ENCODE measurements at places on chromosomes 4 and X.

GRCh38 chr4:185921583-185922555 is 109.9 kb upstream of the SORBS2 start:
- no peak for DNase-seq

- no peak for DNase-seq
These were observed at the start of gene CXCL11 for GRCh38 chr4:76035799-76036380. Gene CXCL11, minus strand, starts transcription at chr4:76036070. Its CDS starts 83 bp downstream, at chr4:76035987.

DNA sequence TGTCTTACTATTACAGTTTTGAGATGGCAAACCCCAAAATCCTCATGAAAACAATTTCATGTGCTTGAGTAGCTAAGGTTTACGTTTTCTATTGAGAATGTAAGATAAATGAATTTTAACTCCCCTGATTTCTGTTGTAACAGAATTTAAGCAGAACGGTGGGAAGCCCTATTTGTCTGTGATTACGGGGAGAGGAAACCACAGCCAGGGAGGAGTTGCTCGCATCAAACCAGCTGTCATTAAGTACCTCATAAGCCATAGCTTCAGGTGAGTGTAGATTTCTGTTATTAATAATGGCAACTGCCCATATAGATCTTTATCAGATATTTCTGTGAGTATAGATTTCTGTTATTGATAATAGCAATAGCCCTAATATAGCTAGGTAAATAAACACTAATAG is 44.2 kb upstream of the RHOH start:
- DNase-seq, result no peak

GRCh38 chr4:4673070-4673469 is 131.2 kb upstream of the STX18 start:
- DNase-seq, result no peak

DNA sequence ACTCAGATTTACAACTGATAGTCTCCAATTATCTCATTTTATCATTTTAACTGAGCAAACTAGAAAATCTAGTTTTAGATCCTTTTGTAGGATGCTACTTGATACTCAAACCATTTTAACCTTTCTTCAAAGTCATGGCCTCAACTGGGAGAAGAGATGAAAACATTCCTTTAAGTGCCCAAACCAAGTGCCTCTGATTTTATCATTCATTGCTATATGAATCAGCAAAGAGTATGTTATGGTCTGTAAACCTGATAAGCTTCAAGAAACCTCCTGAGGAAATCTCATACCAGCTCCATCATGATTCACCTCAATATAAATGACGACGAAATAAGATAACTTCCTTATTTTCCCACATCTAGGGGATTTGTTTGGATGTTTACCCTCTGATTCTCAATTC is 119.9 kb downstream of the FAM13A start:
- DNase-seq, result no peak

DNA sequence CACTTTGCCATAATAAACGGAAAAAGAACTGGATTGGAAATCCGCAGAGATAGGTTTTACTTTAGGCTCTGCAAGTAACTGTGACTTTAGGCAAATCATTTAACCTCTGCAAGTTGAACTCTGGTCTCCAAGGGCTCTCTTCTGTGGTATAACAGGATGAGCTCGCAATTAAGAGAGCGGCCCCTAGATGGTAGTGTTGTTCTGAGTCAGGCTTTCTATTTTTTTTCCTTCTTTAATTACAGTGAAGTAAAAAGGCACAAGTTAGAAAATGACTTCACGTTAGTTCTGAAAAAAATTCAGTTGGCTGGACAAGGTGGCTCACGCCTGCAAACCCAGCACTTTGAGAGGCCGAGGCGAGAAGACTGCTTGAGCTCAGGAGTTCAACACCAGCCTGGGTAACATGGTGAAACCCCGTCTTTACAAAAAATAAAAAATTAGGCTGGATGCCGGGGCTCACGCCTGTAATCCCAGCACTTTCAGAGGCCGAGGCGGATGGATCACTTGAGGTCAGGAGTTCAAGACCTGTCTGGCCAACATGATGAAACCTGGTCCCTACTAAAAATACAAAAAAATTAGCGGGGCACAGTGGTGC is 18.0 kb downstream of the RPS3A start:
- DNase-seq, result no peak

GRCh38 chr4:113739197-113739596 is 22.3 kb downstream of the CAMK2D start:
- no peak for DNase-seq

DNA sequence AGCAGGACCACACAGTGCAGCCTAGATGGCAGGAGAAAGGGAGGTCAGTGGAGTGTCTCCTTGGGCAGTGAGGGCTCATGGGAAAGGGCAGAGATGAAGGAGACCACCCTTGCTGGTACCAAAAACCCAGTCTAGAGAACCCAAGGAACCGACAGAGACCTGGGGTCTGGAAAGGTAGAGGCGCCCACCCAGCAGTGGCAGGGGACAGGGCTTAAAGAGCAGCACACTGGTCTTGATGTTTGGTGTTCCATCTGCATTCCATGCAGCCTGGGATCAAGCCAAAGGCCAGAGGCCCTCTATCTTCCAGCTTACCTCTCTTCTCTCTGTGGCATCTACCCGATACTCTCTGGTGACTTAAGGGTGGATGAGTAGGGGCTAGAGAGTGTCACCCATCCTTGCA is 127.5 kb downstream of the PJA1 start:
- peak; percentile 62 for DNase-seq

DNA sequence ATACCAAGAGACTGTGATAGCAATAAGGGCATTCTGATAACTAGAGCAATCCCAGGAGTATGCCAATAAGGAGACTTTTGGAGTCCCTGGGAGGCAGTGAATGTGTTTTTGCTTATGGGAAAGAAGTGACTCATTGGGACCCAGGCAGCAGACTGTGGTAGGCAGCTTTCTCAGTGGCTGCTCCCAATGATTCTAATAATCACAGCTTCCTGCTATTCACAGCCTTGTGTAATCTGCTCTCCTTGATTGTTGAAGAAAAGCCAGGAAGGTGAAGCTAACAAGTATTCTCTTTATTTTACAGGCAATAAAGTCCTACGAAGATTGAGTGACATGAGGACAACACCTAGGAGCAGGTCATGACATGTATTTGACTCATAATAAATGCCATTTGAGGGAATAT is 70.3 kb upstream of the DDX60 start:
- no peak for DNase-seq

DNA sequence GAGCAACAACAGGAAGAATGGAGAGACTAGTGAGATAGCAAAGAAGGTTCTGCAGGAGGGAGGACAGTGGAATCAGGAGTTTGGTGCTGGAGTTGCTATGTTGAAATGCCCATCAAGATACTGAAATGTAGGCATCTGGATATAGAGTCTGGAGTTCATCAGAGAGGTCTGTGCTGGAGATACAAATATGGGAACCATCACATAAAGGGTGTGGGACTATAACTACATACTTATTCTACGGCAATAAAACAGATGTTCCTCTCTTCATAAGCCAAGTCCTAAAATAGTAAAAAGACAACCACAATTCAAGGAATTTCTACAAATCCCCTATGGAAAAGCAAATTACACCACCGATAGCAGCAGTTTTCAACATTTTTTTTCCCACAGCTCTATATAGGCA is 1.6 kb downstream of the MED14 start:
- DNase-seq, result no peak

DNA sequence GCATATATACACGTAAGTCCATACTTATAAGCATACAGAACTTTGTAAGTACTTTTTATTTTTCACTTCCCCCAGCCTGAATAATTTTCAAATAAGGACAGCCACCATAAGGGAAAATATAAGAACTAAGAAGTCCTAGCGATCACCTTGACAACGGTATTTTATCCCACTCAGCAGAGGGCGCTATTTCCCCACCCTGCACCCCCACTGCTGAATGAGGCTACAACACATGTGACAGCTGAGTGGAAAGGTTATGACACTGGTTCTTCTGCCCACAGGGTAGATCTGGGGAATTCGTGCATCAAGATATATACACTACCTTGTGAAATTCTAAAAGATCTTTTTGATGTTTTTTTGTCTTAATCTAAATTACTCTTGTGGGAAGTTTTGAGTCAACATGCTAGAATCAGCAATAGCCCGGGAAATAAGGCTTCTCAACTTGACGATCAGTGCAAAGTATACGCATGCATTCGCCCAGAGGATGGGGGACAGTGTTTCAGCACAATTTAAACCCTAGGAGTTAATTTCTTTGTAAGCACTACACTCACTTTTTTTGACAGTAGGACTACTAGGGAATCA is 151.5 kb downstream of the CORIN start:
- DNase-seq, result no peak

DNA sequence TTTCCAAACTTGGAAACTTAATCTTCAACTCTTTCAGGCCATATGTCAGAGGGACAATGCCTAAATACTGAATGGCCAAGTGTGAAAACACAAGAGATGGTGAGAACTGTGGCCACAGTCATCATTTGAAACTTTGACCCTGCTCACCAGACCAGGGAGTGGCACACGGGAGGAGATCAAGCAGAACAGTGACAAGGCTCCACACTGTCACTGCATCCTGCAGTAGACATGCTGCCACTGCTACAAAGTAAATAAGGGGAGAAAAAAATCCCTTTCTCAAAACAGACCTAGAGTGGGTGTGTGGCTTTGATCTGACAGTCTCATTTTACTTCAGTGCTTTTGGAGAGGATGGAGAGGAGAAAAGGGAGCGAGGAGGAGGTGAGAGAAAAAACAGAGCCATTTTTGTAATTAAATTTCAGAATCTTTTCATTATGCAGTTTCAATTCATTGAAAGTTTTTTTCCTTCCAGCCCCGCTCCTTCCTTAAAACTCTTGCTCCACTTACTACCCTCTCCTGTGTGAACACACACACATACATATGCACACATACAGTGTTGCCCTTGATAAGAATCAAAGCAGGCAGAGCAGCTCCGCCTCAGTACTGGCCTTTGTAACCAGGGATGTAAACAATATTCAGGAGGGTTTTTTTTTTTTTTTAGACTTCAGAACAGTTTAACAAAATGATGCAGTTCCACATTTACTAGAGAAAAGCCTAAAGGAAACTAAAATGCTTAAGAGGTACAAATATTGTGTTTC is 34.4 kb downstream of the NEXMIF start:
- no peak for DNase-seq

- DNase-seq, result no peak
These were observed 167.4 kb upstream of the NAP1L5 start for GRCh38 chr4:88865046-88865445.

DNA sequence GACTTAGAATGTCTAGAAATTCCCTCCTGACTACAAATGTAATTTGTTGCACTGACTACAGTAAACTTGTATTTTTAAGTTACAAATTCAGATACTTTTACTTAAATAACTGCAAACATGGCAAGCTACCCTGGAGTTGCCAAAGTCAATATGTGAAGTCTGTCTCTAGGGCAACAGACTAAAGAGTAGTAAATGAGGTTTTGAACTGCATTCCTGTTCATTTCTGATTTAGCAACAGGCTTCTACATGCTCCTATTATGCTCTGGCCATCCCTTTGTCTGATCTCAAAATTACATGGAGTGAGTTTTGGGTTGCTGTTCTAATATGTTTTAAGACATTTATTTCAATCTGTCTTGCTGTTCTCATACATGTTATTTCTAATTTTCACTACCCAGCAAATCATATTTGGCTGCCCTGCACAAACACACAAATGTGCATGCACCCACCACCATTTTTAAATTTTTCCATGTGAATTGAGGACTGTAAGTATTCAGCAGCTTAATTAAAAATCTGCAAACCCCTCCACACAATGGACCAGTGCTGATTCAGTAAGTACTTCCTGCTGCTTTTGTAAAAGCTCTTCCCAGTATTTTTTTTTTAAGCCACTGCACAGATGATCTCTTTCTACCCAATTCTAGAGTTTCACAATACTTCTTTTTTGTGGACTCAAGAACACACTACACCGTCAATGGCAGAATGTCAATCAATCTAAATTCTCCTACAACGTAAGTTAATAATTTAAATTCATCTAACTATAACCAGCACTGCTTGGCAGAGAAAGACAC is 26.7 kb downstream of the SH3RF1 start:
- DNase-seq, result no peak

- DNase-seq, result no peak
These were observed 32.7 kb upstream of the TMEM150C start for GRCh38 chr4:82594456-82594855.

DNA sequence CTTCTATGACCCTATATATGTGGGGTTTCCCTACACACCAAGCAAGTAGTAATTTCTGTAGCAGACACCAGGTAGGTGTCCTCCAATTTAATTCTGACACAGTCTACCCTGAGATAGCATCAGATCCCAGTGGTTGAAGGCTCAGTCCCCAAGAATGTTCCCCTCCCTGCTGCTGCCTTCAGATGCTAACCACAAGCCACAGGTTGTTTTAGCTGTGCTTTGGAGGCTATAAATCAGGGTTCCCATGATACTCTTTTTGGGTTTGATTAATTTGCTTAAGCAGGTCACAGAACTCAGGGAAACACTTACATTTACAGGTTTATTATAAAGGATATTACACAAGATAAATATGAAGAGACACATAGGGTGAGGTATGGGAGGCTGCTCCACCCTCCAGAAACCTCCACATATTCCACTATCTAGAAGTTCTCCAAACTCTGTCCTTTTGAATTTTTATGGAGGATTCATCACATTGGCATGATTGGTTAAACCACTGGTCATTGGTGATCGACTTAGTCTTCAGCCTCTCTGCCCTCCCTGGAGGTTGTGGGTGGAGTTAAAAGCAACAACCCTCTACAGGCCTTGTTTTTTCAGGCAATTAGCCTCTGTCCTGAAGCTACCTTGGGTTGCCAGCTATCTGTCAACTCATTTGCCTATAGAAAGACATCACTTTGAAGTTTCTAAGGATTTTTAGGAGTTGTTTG is 50.8 kb downstream of the GRIA2 start:
- DNase-seq, result no peak

GRCh38 chrX:14050709-14051108 is 21.0 kb upstream of the GEMIN8 start:
- DNase-seq, result no peak

DNA sequence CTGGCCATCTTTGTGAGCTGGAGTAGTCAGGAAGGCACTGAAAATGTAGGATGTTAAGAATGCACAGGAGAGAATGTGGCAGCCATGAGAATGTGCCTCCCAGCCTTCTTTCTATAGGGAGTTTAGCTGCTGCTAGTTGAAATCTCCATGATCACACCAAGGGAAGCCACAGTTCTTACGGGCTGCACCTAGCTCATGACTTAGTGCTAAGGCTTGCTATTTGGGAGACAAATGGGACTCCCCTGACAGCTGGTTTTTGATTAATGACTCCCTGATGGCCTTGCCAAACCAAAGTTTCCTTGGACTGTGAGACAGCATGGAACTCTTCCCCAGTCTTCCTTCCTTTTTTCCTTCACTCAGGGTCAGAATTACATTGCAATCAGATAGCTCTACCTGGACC is 9.2 kb downstream of the CTSO start:
- DNase-seq, result no peak

DNA sequence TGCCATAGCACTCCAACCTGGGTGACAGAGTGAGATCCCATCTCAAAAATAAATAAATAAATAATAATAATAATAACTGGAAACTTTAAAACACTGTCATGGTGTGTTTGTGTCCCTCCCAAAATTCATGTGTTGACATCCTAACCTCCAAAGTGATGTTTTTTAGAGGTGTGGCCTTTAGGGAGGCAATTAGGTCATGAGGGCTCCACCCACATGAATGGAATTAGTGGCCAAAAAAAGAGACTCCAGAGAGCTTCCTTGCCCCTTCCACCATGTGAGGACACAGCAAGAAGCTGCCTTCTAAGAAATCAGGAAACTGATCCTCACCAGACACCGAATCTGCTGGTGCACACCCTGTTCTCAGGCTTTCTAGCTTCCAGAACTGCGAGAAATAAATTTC is 23.8 kb upstream of the RAPGEF2 start:
- DNase-seq, result no peak

All from vagina (tissue), 2 donors.